Stimulated activated CD4-positive, alpha-beta T cell treated with anti-CD3 and anti-CD28 coated beads, Interleukin-15, amount 100 ng/mL, for 24 hours (primary cell): ENCODE measurements at places on chromosomes 5 and 9.

DNA sequence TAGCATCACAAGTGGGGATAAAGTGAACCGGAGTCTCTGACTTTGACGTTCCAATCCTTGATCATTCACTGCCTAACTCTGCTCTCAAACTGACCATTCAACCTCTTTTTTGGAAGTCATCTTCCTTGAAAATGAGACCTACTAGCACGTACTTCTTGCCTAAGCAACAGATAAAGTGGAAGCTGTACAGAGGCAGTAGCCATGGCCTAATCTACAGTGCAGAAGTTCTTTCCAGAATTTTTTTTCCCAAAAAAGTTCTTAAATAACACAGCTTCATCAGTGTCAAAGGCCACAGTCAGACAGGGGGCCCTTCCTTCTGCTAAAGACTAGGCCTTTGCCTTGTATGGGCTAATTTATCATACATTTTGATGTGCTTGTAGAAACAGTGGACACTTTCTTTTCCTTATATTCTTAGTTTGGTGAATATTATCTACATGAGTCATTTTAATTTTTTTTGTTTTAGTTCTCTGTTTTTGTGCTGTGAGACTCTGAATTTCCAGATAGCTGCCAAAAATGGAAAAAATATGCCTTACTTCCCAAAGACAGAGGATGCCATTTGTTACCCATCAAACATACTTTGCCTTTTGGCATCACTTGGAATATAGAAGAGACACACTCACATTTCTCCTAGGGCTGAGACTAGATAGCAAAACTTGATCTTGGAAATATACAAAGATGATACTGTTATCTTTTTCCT, 96.3 kb upstream of the VCAN start:
- DNase-seq = no peak

GRCh38 chr9:103802068-103802467, 292.0 kb upstream of the SMC2 start:
- DNase-seq = no peak

GRCh38 chr9:19156026-19156474, 28.8 kb upstream of the PLIN2 start:
- DNase-seq = no peak

DNA sequence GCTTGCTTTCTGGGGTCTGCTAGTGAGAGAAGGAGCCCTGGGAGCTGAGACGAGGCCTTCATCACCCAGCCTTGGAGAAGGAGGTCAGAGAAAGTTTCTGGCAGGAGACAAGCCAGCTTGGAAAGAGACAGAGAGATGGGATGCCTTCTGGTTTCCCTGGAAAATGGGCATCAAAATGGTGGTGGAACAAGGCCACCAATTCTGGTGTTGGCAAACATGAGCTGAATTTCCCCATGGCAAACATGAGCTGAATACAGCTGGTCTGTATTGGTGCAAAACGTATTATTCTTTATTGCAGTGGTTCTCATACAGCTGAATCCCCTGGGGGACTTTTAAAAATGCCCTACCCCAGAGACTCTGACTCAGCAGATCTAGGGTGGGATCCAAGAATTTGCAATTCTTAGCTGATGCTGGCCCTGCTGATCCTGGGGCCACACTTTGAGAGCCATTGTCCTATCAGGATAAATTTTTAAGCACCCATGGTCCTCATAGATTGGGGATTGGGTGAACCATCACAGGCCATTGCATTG, 39.1 kb upstream of the S1PR3 start:
- DNase-seq = no peak

DNA sequence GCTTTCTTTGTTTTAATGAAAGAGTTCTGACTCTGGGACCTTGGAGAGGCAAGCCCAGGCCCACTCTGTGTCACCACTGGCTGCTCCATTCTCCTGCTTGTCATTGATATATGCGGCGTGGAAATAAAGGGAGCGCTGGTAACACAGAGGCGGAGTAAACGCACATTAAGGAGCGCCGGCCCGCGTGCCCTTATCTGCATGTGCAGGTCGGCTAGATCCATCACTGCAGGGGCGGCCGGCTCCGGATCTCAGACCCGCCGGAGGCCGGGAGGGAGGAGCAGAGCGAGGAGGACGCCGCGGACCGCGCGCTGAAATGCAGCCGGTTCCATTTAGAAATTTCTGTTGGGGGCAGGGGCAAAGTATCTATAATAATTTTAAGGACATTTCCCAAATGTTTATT, 70.8 kb downstream of the MRPL36 start:
- DNase-seq = no peak

- no peak for DNase-seq
Observed at GRCh38 chr5:36792560-36793180, 83.9 kb upstream of the NIPBL start.

GRCh38 chr9:35660966-35661415, 2.9 kb downstream of the CCDC107 start:
- no peak for DNase-seq

DNA sequence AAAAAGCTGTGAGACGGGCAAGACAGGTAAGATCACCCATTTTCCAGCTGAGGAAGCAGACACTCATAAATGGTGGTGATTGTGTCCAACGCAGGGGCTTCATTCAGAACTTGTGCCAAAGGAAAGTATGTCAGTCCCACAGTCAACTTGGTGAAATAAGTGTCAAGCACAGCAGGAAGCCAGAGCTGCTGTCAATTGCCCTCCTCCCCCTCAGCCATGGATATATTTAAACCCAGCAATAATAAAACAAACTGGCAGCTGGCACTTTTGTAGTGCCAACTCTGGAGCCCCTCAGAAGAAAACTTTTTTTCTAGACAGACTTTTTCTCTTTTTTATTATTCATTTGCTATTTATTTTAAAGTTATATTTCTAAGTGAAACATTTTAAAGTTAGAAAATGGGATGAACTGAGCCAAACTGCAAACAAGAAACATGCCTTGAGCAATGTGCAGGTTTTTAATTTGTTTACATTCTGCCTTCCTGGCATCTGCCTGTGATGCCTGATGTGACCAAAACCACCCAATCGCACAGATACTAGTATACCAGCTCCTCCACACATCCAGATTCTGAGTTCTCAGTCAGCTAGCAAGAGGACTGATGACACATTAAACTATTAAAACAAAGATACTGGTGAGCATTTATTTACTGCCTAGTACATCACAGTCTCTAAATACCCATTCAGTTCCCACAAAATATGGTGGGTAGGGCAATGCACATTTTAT, 17.0 kb downstream of the DMAC1 start:
- DNase-seq = no peak

DNA sequence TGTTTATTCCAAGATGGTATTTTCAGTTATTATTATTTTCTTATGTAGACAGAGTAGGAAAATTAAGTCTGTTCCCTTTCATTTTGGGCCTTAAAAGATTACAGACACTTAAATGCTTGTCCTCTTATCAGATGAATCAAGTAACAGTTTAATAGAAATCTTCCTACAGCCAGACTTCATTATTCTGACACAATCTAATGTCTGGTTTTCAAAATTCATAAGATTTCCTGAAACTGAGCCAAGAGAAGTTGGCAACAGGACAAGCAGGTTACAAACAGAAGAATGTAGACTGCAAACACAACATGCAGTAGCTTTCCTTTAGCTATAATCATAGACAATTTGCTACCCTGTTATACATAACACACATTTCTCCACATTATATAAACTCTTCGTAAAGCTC, 130.5 kb downstream of the FBXL17 start:
- no peak for DNase-seq

DNA sequence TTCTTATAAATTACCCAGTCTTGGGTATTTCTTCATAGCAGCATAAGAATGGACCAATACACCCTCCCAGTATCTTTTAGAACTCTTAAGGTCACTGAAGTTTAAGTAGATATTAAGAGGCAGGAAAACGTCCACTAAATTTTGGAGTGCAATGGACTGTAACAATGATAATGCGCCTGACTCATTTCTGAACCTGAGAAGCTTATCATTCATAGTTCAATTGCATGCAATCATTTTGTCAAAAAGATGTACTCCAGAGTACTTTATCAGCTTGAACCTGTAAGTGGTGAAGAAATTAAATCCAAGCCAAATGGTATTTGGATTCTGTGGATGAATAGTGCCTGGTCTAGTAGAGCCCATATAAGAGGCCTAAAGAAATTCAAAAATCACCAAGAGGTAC, 196.5 kb upstream of the CDH9 start:
- no peak for DNase-seq

GRCh38 chr9:15401266-15401665, 21.4 kb upstream of the SNAPC3 start:
- DNase-seq = no peak

DNA sequence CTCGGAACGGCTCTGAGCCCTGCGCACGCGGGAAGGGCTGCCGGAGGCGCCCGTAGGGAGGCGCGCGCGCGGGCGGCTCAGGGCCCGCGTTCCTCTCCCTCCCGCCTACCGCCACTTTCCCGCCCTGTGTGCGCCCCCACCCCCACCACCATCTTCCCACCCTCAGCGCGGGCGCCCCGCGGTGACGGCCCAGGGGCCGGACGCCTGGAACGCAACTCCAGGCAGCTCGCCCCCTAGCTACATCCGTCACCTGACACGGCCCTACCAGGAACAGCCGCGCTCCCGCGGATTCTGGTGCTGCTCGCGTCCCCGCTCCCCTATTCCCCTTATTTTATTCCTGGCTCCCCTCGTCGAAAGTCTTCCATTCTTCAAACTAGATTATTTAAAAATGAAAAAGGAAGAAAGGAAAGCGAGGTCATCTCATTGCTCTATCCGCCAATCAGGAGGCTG, at the start of gene CDKN2B-AS1:
Gene CDKN2B-AS1, plus strand, starts transcription at position 236 of the 450 bp plus-strand sequence.
- peak; percentile 56 for DNase-seq

- DNase-seq = peak; percentile 29
Observed at GRCh38 chr5:135129307-135129706, 95.3 kb upstream of the PITX1 start.

DNA sequence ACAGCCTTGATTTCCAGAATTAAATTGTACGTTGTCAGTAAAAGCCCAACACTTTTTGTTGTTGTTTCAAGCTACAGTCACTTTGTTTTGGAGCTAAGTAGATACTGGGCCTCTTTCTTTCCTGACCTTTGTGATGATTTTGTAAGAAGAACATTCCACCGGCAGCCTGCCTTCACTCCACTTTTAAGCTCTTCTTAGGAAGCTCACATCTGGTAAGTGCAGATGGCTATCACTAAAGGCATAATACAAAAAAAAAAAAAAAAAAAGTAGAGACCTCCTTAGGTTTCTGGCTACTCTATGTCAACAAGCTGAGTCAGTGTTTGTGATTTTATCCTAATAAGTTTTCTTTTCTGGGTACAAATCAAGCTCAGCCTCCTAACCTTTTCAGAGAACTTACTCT, 1922.1 kb upstream of the WWC1 start:
- no peak for DNase-seq

DNA sequence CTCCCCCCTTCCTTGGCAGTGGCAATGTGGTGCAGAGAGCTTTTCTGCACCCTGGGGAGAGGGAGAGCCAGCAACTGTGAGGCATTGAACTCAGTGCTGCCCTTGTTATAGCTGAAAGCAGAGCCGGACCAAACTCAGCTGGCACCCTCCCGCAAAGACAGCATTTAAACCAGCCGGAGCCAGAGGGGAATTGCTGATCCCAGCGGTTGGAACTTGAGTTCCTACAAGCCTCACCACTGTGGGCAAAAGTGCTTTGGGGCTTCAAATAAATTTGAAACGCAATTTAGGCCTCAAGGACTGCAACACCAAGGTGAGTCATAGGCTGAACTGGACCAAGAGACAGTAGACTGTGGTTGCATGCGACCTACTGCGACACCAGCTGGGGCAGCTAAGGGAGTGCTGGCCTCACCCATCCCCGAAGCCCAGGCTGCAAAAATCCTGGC, 207.6 kb upstream of the CDKN2B start:
- DNase-seq = no peak

DNA sequence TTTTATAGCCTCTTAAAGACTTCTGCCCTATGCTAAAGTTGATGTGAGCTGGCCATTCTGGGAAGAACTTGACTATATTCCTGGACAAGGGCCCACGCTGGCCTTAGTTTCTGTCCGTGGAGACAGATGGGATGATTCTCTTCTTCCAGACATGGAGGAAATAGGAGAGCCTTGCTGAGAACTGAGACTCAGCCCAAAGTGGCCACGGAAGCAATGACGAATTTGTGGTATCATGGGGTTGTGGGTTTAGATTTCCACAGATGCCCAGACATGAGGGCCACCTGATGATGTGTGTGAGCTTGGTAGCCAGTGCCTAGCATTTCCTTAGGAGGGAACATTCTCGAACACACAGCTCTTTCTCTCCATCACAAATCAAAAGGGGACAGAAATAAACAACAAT, 309.1 kb downstream of the NSG2 start:
- no peak for DNase-seq

DNA sequence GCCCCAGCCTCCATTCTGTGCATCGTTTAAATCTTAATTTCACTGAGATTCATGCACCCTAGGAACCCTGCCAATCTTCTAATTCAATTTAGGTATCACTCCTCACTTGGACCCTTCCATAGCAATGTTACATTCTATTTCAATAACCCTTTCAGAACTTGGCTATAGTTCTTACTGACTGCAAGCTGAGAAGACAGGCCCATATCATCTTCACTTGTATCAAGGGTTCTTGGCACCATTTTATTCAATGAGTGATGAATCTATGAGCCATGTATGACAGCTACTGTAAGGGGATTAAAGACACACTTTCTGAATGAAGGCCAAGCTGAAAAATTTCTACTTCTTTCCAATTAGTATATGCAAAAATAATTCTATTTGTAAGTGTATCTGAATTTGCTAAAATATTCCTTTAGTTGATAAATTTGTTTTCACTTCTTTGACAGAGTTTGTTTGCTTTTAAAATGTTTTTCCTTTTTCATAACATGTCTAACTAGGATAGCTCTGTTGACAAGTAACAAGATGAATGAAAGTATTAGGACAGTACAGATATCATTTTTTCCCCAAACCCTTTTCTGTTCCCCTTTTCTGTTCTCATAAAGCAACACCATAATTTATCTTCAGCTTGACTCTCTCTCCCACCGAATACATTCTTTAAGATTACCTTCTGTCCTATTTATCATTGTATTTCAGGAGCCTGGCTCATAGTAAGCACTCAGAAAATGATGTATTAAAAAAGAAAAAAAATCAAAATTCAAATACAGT, 9.6 kb downstream of the ITGA2 start:
- DNase-seq = no peak

DNA sequence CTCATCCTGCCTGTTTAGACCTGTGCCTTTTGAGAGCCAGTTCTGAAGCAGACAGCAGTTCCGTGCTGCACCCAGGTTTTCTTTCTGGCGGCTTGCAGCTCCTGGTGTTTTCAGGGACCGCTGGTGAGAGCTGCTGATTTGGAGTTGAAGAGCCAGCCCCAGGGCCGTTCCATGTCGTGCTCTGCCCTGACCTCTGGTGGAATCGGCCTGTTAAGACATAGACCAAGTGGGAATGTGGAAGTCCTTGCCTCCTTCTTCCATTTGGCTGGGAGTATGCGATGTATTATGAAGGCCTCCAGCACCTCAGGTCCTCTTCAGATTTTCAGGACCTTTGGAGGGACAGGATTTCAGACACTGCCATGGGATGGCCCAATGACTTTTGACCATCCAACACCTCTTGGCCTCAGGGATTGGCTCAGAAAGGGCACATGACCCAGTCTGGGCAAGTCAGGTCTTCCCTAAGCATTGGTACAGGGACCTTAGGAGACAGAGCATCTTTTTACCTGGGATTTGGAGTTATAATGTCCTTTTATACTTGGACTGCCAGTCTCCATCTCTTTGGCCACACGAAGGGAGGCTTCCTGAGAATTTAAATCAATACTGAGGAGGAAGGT, 136.1 kb upstream of the CLINT1 start:
- peak; percentile 67 for DNase-seq
